Stimulated activated CD4-positive, alpha-beta T cell treated with anti-CD3 and anti-CD28 coated beads, Interleukin-2, amount 100 ng/mL, for 24 hours (primary cell): ENCODE measurements at places on chromosomes 11 and 22.
A peak's percentile ranks its signal among the peaks of the same experiment; 100 is the strongest.

DNA sequence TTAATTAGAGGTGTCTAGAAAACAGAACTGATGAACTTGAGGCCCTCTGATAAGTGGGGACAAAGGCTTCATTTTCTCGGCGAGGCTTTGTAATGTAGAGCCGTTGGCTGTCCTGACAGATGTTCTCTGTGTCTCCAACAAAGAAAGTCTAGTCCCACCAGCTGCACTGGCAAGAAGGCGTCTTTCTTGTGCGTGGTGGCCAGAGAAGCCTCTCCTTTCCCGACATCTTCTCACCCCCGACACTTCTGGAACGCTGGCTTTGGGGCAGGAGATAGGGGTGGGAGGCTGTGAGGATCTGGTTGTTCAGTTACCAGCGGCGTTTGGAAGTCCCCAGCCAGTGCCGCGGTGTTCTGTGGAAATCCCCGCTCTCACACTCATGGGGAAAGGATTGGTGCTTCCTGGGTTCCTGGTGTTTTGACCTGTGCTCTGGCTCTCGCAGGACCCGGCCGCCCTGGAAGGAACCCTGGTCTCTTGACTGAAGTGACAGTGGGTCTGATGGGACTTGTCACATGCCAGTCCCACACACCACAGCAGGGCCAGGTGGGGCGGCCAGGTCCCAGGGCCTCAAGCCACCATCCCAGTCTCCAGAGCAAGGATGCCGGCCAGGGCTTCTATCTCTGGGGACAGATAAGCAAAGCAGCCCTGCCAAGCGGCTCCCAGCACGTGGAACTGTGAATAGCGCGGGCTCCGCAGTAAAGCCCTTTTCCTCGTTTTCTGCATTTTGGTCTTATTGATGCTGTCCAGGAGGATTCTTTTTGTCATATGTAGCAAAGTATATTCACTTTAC, 23.2 kb downstream of the FADS2 start:
- DNase-seq, result no peak

GRCh38 chr11:69293087-69293486, 868 bp upstream of the MYEOV start:
- DNase-seq, result no peak

DNA sequence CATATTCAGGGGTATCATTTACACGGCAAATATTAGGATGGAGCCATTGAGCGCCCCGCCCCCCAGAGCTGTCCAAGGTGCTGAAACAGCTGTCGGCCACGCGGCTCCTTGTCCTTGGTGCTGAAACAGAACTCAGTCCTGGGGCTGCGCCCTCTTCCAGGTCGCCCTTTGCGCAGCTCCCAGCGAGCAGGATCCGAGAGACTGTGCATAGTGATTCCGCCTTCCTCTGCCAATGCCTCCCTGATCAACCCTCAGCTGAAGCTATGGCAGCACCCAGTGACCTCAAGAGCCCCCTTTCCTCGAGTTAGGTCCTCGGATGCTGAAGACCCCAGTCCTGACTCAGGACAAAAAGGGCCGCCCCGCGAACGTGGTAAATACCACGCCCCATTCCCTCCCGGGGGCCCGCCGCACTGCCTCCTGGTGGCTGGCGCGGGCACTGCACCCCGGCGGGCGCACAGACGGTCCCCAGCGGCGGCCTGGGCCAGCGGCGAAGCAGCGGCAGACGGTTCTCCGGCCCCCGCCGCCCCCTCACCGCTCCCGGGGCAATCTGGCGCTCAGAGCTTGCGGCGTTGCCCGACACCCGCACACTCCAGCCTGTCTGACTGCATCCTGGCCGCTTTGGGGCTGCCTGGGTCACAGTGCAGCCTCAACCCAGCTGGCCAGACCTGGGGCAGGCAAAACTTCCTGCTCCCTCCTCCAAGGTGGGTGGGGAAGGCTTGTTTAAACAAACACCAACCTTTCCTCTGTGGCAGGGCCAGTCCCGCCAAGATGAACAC, 13.4 kb downstream of the SYT7 start:
- DNase-seq, result peak; percentile 85

GRCh38 chr11:108524422-108524821, 26.2 kb upstream of the POGLUT3 start:
- DNase-seq, result no peak

DNA sequence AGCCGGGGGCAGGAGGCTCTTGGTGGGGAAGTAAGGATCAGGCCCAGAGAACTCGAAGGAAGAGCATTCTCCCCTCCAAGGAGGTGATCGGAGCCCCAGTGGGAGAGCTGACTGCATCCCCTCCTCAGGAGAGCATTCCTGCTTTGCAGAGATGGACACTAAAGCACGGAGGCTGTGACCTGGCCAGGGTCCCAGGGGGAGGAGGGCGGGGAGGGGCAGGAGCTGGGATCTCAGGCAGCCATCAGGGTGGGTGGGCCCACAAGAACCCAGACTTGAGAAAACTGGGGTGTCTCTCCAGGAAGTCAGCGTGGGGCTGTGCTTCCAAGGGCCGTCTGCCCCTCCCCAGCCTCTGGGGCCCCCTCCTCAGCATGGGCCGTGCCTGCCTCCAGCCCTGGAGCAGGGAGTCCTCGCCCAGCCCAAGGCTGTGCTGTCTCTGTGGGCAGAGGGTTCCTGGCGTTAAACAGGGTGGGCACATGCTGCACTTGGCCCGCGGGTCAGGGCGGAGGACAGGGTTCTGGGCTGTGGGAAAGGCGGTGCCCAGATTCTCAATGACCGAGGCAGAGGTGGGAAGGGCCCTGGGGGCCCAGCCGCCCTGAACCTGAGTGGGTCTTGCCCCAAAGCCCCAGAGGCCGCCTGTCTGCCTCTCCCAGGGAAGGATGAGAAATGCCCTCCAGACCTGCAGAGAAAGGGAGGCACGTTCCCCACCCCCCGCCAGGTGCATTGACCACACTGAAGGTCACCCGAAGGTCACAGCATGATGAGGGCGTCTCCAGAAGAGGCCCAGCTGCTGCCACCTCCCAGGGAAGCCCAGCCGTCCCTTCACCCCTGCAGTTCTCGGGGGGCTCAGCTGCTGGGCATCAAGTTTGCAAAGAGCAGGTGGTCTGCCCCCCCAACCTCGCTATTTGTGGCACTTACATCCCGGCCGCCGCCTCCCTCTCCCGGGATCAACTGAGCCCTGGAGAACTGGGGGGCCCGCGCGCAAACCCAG, 643 bp downstream of the CEND1 start:
- DNase-seq, result no peak
